ENCODE measurements at places on chromosomes 12 and 14.
A peak's percentile ranks its signal among the peaks of the same experiment; 100 is the strongest.

DNA sequence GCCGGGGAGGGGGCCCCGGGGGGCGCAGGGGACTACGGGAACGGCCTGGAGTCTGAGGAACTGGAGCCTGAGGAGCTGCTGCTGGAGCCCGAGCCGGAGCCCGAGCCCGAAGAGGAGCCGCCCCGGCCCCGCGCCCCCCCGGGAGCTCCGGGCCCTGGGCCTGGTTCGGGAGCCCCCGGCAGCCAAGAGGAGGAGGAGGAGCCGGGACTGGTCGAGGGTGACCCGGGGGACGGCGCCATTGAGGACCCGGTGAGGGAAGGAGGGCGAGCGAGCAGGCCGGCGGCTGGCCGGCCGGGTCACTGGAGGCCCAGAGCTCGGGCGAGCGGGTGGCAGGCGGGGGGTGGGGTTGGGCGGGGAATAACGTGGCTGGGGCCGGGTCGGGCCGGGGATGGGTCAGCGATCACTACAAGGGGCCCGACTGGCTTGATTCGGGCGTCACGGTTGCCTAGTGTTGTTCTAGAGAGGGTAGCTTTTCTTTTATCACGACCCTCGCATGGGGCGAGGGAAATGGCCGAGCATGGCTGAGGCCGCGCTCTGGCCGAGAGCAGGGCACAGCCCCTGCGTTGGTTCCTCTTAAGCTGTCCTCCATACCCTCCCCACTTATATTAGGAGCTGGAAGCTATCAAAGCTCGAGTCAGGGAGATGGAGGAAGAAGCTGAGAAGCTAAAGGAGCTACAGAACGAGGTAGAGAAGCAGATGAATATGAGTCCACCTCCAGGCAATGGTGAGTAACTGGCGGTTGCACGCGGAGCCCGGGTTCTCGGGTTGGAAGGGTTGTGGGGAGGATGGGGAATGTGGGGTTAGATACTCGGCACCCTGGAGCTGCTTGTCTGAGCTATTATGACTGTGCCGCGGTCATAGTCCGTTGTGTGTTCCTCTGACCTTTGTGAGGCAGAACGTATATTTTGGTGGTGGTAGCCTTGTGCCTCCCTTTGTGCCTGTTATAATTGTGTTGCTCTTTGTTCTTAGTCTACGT is 603 bp downstream of the PABPN1 start:
- peak; percentile 42 for DNase-seq

- no peak for DNase-seq
These were observed 10.7 kb upstream of the C12orf76 start for GRCh38 chr12:110058875-110059615.

- DNase-seq: no peak
These were observed 438 bp upstream of the EGLN3 start for GRCh38 chr14:33951183-33951840.

DNA sequence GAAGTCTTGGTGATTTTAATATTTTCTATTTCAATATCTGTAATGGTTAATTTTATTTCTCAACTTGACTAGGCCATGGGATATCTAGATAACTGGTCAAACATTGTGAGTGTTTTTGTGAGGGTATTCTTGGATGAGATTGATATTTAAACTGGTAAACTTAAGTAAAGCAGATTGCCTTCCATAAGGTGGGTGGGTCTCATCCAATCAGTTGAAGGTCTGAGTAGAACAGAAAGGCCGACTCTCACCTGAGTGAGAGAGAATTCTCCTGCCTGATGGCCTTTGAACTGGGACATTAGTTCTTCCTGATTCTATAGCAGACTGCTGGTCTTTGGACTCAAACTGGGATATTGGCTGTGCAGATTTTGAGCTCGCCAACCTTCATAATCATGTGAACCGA is 36.3 kb downstream of the OTOGL start:
- DNase-seq: no peak

DNA sequence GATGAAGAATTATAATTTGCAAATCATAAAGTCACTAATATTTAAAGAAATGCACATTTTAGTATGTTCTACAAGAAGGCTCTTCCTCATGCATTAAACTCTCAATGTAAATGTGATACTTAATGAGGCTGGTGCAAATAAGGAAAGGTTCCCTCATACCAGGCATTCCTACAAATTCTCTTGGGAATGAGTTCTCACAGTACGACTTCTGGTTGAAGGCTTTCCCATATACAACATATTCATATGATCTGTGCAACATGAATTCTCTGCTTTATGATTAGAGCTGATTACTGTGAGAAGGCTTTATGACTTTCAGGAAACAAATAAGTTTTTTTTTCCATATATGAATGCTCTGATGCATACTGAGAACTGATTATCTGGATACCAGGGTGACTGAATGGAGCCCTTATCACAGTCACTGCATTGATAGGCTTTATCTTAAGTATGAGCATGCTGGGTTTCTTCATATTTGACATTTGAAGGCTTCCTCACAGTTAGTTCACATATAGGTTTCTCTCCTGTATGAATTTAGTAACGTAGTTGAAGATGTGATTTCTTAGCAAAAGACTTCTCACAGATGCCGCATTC is 293.9 kb downstream of the RAD51B start:
- peak; percentile 52 for DNase-seq

GRCh38 chr12:268483-268840 is 5.8 kb upstream of the SLC6A13 start:
- no peak for DNase-seq

GRCh38 chr14:60356386-60356785 is 107.4 kb downstream of the PPM1A start:
- DNase-seq: no peak

GRCh38 chr14:21309238-21309636 is 29.4 kb downstream of the RPGRIP1 start:
- no peak for DNase-seq

- DNase-seq: no peak
These were observed 45.6 kb downstream of the GUCY2C start for GRCh38 chr12:14650789-14651188.

GRCh38 chr12:41367726-41368405 is 179.7 kb downstream of the PDZRN4 start:
- peak; percentile 2 for DNase-seq

- no peak for DNase-seq
These were observed 7.4 kb downstream of the ZBTB39 start for GRCh38 chr12:56998981-56999380.

GRCh38 chr12:127596891-127597290 is 670.1 kb upstream of the TMEM132C start:
- DNase-seq: no peak

All from fibroblast of villous mesenchyme (primary cell).